ENCODE measurements at places on chromosomes 7 and 10.

GRCh38 chr10:119252051-119252465, 44.7 kb downstream of the GRK5 start:
- DNase-seq, result no peak

DNA sequence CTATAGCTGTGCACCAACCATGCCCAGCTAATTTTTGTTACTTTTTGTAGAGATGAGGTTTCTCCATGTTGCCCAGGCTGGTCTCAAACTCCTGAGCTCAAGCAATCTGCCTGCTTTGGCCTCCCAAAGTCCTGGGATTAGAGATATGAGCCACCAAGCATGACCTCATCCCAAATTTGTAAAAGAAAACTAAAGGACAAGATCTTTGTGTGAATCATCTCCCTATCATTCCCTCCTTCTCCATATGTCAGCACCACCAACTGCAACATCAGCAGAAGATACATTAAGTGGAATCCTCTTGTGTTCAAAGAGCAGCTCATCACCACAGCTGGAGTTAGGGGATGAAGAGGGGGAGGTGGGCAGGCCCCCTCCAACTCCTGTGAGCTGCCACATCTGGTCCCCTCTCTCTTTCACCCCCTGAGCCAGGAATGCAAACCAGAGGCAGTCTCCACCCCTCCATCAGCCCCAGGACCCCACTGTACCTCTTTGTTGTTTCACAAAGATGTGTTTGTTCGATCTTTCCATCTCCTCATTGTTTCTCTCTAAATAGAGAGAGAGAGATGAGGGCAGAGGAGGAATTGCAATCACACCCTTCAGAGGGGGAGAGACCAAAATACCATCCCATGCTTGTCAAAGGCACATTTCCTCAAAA, 47.3 kb upstream of the PIP4K2A start:
- no peak for DNase-seq

DNA sequence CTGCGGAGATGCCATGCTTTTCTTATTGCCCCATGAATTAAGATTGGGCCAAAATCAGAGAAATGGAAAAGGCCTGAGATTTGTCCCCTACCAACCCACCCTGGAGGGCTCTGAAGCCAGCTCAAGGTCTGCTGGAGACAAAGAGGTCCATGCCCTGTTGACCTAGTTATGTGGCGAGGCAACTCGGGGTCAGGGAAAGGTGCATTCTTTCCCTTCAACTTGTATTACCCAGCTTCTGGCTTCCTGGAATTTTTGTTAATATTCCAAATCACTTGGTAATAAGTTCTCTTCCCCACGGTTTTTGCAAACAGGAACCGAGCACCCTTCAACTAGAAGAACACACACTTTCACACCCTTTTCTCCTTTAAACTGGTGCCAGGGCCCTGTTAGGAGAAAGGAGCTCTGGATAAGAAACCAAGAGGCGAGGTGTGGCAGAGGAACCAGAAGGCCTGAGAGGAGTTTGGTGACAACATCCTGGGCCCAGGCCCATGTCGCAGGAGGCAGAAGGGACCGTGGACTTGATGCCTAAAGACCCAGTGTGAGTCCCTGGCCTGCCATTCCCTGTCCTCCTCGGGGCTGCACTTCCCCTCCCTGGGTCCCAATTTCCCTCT, 12.5 kb upstream of the SFRP5 start:
- no peak for DNase-seq

GRCh38 chr7:82705517-82706260, 262.1 kb upstream of the CACNA2D1 start:
- DNase-seq, result no peak

- no peak for DNase-seq
Observed at GRCh38 chr7:1027242-1028043, 16.9 kb upstream of the GPR146 start.

DNA sequence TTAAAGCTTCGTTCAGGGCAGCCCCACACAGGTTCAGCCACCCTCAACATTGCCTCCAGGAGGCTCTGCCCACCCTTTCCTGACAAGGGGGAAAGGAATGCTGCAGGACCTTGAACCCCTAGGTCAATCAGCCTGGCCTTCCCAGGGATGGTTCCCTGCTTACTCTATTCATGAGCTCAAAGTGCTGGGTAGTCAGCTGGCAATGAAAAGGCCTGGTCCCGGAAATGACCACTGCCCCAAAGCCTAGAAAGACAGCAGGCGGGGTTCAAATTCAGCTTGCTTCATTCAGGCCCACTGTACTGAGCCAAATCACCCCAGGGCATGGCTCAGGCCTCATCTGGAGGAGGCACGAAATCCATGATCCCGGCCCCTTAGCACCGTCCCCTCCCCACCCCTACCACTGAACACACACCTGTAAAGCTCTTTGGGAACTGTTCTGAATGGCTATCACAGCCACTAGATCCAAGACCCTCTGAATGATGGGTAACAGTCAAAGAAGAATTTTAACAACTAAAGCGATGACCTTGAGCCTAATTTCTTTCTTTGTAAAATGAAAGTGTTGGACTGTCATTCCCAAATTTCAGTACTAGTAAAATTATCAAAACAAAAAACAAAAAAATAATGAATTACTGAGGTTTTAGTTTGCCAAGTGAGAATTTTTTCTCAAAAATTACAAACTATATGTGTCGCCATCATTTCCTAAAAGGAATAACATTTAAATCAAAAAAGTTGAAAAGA, 1.0 kb downstream of the URGCP start:
- DNase-seq, result no peak

DNA sequence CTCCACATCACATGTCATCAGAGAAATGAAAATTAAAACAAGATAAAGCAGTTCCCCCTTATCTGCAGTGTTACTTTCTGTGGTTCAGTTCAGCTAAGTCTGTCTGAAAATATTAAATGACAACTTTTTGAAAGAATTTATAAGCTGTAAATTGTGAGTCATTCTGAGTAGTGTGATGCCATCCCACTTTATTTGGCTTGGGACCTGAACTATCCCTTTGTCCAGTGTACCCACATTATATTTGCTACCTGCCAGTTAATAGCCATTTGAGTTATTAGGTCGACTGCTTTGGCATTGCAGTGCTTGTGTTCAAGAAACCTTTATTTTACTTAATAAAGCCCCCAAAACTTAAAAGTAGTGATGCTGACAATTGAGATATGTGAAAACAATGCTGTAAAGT, 804.2 kb downstream of the ANKRD7 start:
- no peak for DNase-seq

- DNase-seq, result no peak
Observed at GRCh38 chr7:130364451-130364850, 15.8 kb upstream of the CPA1 start.

DNA sequence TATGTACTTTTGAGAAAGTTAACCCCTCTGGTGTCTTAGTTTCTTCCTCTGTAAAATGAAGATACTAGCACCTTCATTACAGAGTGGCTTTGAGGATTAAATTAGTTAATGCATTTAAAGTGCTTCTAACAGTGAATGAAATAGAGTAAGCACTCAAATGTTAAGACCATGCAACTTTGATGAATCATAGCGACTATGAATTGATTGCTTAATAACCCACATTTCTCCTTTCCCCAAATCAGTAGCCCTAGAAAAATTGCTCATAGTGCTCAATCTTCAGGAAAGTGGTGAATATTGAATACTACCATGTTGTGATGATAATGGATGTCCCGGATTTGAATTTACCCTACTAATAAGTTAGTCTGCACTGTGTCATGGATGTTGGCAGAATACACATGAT, 48.1 kb downstream of the CD36 start:
- no peak for DNase-seq

GRCh38 chr7:42964849-42965805, 33.0 kb downstream of the MRPL32 start:
- no peak for DNase-seq

- no peak for DNase-seq
Observed at GRCh38 chr7:157193274-157193673, 54.5 kb downstream of the UBE3C start.

DNA sequence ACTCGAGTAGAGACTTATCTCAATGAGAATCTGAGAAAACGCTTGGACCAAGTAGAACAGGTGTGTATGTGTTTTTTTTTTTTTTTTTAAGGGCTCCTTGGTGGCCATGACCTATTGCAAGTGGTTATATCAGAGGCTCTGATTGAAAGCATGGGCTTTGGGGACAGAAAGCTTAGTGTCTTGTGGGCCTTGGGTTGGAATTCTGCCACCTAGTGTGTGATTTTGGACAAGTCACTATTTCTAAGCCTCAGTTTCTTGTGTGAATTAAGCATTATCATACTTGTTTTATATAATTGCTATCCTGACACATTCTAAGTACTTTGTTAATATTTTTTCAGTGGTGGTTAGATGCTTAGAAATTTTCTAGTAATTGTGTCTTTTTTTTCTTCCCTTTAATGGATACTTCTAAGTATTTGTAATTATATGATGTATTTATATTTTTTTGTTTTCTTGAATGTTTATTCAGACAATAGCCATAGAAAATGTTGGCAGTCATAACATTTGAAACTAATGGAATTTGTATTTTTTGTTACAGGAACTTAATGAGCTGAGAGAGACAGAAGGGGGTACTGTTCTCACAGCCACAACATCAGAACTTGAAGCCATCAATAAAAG, 33.1 kb downstream of the SMC3 start:
- DNase-seq, result no peak

GRCh38 chr10:119526621-119527592, 15.6 kb downstream of the RGS10 start:
- no peak for DNase-seq

- DNase-seq, result no peak
Observed at GRCh38 chr10:42551582-42552187, 86.7 kb downstream of the ZNF33B start.

DNA sequence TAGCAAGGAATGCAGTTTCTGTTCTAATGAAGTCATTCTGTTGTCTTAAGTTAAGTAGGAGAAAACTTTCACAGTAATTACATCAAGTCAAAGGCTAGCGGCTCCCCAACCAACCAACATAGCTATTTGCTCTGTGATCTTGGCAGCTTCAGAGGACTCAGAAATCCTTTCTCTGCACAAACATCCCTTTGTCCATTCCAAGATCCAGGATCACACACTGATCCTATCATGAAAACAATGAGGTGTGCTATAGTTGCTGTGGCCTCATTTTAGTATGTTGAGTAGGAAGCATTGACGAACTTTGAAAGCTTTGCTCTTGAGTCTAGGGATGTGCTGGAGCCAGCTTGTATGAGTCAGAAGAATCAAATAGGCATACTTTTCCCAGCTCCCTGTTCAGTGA, 218.2 kb upstream of the PRSS58 start:
- DNase-seq, result no peak

DNA sequence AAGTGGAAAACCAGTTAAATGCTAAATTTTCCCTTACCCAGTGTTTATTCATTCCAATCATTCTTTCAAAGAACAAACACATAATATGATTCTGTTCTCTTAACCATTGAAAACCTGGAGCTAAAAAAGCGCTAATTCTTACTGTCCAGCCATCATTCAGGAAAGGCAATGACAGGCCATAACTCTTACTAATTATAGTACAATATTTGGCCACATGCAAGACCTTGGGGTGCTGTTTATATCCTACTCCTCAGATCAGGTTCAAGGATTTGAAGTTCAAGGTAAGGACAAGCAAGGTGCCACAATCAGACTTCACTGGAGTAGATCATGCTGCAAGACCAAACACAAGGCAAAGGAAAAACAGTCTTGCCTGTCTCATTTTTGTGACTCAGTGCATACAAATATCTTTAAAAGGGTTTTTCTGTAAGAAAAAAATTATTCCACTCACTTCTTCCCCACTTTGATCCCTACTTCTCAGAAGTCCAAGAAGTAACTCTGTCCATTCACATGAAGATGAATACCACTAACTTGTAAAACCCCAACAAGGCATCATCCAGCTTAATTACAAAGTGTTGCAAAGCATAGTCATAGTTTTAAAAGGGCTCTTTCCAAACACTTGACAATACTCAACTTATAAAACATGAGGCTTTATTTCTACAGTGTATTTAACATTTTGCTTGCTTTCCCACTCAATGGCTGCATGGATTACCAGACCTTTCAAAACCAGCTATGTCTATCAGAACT, 153.0 kb downstream of the DOCK4 start:
- no peak for DNase-seq

DNA sequence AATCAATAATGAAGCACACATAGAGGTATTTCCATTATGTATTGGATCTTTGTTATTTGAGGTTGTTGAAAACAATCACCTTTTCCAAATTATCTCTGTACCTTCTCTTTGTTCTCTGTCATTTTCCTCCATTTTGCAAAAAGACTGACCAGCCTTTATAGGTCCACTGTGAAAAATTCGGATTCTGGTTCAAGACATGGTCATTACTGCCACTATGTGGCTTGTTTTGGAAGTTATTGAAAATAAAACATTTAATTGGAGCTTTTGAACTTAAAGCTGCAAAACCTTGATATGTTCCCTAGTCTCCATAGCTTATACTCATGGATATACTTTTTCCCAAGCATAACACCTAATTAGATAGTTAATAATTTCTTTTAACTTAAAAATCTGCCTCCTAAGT, 1094.4 kb downstream of the NRG3 start:
- DNase-seq, result no peak

- DNase-seq, result no peak
Observed at GRCh38 chr7:49001610-49002033, 77.3 kb downstream of the CDC14C start.

DNA sequence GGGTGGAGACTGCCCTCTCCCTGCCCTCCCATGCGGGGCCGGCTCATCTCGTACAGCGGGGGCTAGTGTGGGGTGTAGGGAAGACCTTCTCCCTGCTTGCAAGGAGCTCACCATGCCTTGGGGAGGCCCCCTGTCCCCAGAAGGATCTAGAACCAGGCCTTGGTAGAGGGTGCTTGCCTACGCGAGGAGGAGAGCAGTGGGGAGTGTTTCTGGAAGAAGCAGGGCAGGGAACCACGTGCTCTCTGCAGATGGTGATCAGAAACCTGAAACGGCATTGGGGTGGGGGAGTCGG, 2.7 kb downstream of the MAFK start:
- no peak for DNase-seq

- no peak for DNase-seq
Observed at GRCh38 chr10:130179640-130180039, 43.4 kb downstream of the GLRX3 start.

DNA sequence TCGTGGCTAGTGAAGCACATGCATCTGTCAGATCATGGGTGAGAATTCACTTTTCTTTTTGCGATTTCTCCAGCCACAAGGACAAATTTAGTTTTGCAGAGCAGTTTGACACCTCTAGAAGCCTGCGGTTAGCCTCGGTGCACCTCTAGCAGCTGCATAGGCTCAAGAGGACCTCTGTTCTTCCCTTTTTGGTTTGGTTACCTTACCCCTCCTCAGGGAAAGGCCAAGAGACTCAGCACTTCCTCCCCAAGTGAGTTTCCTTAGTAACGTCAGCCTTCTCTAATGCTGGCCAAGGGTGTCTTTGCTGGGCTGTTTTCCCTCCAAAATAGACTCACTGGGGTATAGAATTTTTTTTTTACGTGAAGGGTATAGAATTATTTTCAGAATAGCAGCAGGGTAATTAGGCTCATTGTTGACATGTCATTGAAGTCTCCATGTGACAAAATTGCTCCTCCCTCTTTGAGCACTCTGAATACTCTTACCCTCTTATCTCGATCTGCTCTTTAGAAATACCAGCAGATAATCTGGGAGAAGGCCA, 97.8 kb downstream of the AUTS2 start:
- DNase-seq, result no peak

GRCh38 chr10:103413564-103413963, 17.1 kb downstream of the PDCD11 start:
- no peak for DNase-seq

- no peak for DNase-seq
Observed at GRCh38 chr7:136056651-136057231, 79.6 kb upstream of the MTPN start.
